ENCODE measurements at places on chromosomes 5 and 9. TPM values are rescaled to one million over a fixed set of nuclear protein-coding genes. Genes with fewer than 3 reads are reported as not detected.

Gene C5orf58
- not detected for total RNA-seq

Gene MCTP1
- 1.8 TPM for total RNA-seq

Gene SPATA31A3
- not detected for total RNA-seq

Gene LAMC3
- 4.0 TPM for total RNA-seq

Gene FOXD4L5
- 0.34 TPM for total RNA-seq

Gene F2R
- 42.4 TPM for total RNA-seq

Gene STK10
- 32.3 TPM for total RNA-seq

Gene PCA3
- total RNA-seq: not detected

Gene BARX1
- total RNA-seq: not detected

Gene FGFR4
- 5.4 TPM for total RNA-seq

- no peak for DNase-seq
Observed at GRCh38 chr9:518540-518939, 303.9 kb downstream of the DOCK8 start.

DNA sequence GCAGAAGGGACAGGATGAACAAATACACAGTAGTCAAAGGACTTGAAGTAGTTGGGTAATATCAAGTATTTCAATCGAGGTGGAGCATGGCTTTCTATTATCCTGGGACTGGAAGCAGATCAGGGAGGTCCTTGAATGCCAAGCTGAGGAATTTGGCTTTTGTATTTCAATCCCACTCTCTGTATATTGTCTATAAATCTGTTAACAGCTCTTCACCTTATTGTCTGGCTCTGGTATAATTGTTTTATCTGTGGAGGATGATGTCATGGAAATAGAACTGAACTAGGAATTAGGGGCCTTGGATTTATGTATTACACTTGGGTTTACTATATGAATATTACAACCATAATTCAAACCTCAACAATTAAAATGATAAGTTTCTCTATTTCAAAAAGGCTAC, 6.3 kb upstream of the ADAMTSL1 start:
- DNase-seq: no peak

GRCh38 chr5:151812757-151813309, 41.1 kb downstream of the G3BP1 start:
- no peak for DNase-seq

DNA sequence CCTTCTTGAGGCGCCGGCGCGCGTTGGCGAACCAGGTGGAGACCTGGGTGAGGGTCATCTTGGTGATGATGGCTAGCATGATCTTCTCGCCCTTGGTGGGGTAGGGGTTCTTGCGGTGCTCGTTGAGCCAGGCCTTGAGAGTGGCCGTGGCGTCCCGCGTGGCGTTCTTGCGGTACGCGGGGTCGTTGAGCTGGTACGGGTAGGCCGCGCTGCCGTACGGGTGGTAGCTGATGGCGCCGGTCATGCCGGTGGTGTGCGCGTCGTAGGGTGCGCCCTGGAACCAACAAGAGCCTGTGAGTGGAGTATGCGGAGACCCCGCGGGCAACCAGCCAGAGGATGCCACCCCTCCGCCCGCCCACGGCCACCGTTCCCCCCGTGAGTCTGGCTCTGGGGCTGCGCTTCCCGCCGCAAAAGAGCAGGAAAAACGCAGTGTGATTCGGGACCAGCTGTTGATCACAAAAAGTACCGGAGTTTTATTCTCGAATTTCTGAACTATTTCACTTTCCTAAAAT, 1.9 kb downstream of the IRX2 start:
- no peak for DNase-seq

GRCh38 chr9:92324889-92325268, 271 bp downstream of the NOL8 start:
- no peak for DNase-seq

- no peak for DNase-seq
Observed at GRCh38 chr5:42015681-42016080, 90.6 kb downstream of the FBXO4 start.

DNA sequence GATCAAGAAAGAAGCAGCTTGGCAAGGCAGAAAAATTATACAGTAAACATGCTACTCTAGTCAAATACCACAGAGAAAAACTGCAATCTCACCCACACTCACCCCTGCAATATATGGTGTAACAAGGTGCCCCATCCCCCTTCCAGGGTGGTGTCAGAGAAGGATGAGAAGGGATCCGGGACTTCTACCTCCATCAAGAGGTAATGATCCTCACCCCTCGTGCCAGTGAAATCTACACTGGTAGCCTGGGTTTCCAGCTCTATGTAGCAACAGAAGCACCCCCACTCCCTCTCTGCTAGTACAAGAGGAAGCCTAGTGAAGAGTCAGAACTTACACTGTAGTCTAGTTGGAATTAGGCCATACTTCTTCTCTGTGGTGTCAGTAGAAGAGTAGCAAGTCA, 18.9 kb downstream of the SLCO4C1 start:
- DNase-seq: no peak

- peak; percentile 64 for DNase-seq
Observed at GRCh38 chr5:181223729-181224389, 778 bp downstream of the TRIM41 start.

DNA sequence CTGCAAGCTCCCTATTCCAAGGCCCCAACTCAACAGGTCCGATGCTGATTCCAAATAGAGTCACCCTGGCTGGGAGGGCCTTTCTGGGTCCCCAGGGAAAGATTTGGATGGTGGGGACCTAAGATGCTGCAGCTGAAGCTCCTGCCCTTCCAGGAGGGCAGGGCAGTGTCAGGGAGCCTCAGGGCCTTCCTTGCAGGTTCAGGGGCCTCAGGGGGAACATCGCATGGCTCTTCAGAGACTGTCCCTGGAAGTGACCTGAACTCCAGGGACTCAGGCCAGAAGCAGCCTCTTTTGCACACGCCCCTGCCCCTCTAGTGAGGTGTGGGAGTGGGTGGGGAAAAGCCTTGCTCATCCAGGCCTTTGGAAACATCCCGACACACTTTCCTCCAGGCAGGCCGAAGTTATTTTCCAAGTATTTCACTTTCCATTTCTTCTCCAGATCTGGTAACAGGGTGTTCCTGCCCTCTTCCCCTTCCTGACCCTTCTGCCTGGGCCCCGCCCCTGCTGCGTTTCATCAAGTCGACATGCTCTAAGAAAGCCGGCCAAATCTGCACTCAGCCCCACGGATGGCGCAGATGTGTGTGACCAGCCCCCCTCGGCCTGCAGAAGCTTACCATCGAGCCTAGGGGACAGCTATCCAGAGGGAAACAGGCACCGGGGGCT, 159.5 kb downstream of the FGF18 start:
- DNase-seq: no peak

DNA sequence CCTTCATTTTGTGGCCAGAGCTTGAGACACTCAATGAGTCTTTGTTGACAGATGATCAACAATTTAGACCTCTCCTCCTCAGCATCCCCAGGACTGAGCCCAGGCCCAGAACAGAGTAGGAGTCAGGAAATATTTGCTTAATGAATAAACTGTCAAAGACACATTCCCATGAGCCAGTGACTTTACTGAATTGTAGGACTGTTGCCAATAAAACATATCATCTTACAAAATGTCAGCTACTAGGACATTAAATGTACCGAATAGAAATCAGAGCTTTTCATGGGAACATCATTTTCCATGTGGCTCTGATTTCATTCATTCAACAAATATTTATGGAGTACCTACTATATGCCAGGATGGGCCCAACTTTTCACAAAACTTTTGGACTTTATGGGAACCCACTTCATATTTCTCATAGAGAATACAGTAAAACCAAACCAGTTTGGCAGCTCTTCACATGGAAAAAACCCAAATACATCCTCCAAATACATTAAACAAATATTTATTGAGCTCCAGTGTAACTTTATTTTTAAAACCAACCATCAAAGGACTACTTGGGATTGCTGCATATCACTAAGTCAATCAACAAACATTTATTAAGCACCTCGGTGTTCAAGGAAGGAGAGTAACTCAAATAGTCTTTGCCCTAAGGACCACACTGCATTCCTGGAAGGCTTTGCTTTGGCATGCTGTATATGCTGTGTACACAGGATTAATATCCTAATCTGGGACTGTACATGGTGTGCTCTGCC, 11.4 kb downstream of the VDAC1 start:
- no peak for DNase-seq

DNA sequence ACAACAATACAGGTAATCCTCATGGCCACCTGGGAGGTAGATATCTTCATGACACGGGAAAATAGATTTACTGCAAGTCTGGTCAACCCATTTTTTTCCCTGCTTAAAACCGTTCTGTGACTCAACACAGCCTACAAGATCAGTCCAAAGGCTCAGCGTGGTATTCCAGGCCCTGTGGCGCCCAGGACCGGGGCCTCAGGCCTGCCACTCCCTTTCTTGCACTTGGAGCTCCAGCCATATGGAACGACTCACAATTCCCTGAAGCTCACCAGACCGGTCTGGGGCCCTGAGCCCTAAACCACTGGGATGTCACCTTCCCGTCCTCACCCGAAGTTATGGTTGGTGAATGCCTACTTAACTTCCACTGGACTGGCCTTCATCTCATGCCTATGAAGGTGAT, 6.5 kb upstream of the MLANA start:
- no peak for DNase-seq

GRCh38 chr5:17670353-17670752, 36.1 kb downstream of the TAF11L14 start:
- DNase-seq: no peak

DNA sequence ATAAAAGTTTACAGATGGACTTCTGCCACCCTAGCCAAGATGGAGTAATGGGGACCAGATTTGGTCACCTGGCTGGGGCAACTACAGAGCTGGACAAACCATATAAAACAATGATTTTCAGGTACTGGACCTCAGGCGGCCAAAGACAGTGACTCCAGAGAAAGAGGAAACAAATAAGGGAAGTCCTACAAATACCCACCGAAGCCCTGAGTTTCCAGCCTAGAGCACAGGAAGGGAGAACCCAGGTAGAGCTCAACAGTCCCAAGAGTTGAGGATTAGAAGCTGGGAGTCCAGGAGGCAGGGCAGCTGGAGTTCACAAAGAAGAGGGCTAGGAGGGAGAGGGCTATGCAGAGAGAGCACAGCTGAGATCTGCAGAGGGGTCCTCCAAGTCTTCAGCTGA, 106.7 kb upstream of the NR5A1 start:
- no peak for DNase-seq

DNA sequence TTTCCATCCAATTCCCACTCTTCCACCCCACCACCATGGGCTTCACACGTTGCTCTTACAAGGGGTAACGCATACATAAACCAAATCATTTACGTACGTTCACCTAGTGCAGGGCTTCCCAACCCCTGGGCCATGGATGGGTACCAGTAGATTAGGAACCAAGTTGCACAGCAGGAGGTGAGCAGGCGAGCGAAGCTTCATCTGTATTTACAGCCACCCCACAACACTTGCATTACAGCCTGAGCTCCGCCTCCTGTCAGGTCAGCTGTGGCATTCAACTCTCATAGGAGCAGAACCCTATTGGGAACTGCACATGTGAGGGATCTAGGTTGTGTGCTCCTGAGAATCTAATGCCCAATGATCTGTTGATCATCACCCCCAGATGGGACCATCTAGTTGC, 82.3 kb downstream of the CEMIP2 start:
- no peak for DNase-seq

- no peak for DNase-seq
Observed at GRCh38 chr9:133917375-133917774, 74.7 kb downstream of the VAV2 start.

GRCh38 chr9:136876476-136876875, 9.8 kb upstream of the TRAF2 start:
- no peak for DNase-seq

Measured in neural crest cell (in vitro differentiated cells).